ENCODE measurements at places on chromosomes 4 and X.

DNA sequence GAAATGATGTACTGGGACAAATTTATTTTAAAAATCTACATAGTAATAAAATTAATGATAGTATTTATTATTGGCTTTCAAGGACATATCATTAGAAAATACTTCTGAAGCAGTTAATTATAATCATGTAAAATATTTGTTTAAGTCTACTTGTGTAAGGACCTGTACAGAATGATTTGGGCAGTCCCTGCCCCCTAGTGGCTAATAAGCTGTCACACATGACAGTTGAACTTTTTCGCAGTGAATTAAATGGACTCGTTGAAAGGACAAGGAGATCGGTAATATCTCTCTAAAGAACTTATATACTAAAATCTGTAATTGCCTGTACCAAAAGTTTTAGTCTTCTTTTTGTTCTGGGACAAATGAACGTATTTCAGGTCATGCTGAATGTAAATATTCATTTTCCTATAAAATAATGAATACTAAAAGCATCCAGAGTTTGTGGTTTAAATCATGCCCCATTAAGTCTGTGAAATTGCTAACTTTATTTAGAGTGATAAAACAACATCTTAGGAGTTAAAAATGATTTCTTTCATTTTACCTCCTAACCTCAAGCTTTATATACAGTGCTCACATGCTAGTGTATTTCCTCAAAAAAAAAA lies 13.6 kb downstream of the EXOC1 start:
- DNase-seq, result no peak

- DNase-seq, result no peak
Measured at GRCh38 chrX:65878456-65878855, 161.4 kb downstream of the VSIG4 start.

- DNase-seq, result no peak
Measured at GRCh38 chr4:148430854-148431253, 11.4 kb downstream of the NR3C2 start.

DNA sequence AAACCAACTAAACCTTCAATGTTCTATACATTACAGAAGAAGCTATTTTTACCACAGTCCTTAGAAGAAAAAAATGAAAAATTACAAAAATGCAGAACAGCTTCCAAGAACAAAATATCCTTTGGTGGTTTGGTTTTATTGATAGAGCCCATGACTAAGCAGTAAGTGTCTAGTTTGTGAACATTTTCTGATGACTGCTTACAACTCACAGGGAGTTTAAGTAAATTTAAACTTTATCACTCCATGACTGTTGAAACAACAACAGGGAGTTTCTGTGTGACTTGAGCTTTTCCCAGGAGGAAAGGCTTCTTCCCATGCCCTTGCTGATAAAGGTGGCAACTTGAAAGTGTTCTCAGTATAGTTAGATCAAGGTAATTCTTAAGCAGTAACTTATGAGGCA lies 2.9 kb downstream of the PF4 start:
- DNase-seq, result no peak

DNA sequence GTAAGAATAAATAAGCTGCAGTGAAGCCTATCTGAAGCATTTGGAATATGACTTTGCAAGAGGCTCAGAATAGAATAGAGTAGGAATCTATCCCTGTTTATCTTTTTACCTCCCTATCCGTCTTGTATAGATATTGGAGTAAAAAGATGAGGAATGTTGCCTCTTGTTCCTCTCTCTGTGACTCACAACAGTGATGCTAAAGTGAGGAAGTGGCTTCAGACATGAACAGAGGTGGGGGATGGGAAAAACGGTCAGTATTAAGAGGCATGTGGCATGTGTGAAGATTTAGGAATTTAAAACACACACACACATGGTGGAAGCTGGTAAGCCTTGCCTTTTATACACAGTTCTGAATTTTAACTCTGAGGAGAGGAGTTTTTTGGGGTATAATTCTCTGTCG lies 3.8 kb upstream of the DCAF4L1 start:
- no peak for DNase-seq

- DNase-seq, result no peak
Measured at GRCh38 chr4:37073226-37073840, 171.2 kb upstream of the NWD2 start.

GRCh38 chr4:100290585-100290984 lies 100.3 kb upstream of the DDIT4L start:
- no peak for DNase-seq

- peak; percentile 64 for DNase-seq
Measured at GRCh38 chrX:79270401-79270800, 96.7 kb downstream of the ITM2A start.

GRCh38 chr4:20809812-20810211 lies 109.6 kb downstream of the PACRGL start:
- no peak for DNase-seq

DNA sequence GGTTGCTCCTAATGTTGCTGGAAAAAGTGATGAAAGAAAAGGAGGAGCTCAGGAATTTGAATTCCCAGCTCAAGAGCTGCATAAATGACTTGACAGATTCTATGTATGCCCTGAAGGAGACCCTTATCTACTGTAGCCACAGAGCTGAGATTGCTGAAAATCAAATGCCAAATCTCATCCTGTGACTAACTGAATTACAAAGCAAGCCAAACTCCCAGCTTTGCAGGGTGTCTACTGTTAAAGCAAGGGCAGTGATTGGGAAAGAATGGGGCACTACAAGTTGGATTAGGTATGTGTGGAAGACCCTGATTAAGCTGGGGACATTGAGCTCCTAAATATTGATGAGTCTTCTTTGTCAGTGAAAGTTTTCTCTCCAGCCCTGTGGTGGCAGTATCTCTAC lies 20.8 kb upstream of the SMIM9 start:
- no peak for DNase-seq

DNA sequence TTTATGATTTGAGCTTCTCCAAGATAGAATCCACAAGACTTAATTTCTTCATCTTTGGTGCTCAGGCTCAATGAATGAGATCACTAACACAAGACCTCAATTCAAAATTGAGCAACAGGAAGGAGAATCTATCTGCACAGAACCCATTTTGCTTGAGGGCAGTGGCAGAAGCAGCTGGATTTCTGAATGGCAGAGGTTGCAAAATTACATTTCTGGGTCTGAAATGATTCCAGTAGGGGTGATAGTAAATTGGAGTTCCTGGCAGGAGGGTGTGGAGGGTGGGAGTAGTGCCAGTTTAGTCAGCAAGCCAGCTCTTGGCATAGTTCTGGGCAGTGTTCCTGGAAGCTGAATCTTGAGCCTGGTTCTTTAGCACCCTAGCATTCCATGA lies 281.1 kb downstream of the SLC7A11 start:
- no peak for DNase-seq

DNA sequence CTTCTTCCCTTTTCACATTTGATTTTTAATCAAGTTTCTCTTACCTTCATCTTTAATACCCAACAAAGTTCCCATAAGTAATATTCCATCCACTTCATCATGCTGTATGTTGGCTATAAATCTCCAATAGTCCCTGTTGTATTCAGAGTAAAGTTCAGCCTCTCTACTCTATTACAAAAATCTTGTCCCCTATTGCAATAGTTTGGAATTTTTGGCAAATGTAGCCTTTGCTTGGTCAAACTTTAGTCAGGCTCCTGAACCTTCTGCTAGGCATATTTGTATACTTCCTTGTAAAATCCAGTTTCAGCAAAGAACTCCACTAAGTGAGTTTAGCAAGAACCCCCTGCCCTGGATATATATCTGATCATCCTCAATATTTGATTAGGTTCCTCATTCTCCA lies 54.0 kb upstream of the PACRGL start:
- DNase-seq, result no peak

DNA sequence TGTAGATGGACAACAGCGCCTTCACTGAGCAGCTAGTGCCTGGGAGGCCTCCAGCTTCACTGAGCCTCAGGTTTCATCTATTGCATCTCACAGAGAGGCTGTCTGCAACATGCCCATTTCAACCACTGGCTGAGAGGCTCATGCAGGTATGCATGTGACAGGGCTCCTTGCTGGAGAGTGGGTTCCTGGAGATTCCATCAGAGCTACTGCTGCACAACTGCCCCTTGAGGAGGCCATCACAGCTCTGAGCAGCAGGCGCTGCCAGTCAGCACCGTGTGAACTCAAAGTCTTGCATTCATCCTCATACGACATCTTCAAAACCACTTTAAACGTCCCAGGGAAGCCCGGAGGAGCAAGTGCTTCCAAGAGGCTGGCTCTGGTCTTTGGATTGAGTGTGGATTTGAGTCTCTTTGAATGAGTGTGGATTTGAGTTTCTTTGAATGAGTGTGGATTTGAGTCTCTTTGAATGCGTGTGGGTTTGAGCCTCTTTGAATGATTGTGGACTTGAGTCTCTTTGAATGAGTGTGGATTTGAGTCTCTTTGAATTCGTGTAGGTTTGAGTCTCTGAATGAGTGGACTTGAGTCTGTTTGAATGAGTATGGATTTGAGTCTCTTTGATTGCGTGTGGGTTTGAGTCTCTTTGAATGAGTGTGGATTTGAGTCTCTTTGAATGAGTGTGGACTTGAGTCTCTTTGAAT lies 8.7 kb downstream of the P2RY8 start:
- DNase-seq, result peak; percentile 28

- DNase-seq, result no peak
Measured at GRCh38 chr4:6782846-6783110, 251 bp downstream of the KIAA0232 start.
